ENCODE measurements at places on chromosomes 7 and 10. TPM values are rescaled to one million over a fixed set of nuclear protein-coding genes. Genes with fewer than 3 reads are reported as not detected.

Gene MMD2
- not detected for total RNA-seq

Gene VWDE
- 0.53 TPM for total RNA-seq

Gene HERPUD2
- 40.0 TPM for total RNA-seq

Gene KCP
- total RNA-seq: 1.3 TPM

Gene MYO3A
- 0.44 TPM for total RNA-seq

Gene NYAP1
- 1.1 TPM for total RNA-seq

Gene SGCE
- 47.1 TPM for total RNA-seq

Gene CDK14
- total RNA-seq: 58.6 TPM

Gene ABCC2
- total RNA-seq: 1.9 TPM

Gene SHH
- total RNA-seq: 7.3 TPM

Gene TMEM130
- 2.9 TPM for total RNA-seq

Gene PKD1L1
- total RNA-seq: 0.59 TPM

Gene ZEB1
- 46.4 TPM for total RNA-seq

DNA sequence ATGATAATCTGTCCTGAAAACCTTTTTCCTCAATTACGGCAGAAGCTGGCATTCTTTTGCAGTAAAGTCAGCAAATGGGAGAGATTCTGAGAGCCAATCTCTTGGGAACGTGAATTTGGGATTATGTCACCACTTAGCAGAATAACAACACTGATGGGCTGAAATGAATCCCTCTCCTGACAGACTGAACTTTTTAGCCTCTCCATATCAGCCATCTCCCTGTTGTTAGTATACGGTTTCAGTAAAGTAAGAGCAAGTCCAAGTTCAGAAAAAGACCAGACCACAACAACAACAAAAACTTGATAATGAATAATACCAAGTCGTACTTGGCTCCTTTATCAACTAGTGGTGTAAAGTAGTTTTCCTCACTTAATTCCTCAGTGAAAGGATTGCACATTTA lies 1048.8 kb downstream of the GATA3 start:
- no peaks in the 10 kb centered on the region for H3K27me3 ChIP-seq
- no peak overlapping the region for H3K27ac ChIP-seq
- no peak overlapping the region for H3K4me3 ChIP-seq
- no peaks in the 10 kb centered on the region for H3K36me3 ChIP-seq
- no peak for DNase-seq

DNA sequence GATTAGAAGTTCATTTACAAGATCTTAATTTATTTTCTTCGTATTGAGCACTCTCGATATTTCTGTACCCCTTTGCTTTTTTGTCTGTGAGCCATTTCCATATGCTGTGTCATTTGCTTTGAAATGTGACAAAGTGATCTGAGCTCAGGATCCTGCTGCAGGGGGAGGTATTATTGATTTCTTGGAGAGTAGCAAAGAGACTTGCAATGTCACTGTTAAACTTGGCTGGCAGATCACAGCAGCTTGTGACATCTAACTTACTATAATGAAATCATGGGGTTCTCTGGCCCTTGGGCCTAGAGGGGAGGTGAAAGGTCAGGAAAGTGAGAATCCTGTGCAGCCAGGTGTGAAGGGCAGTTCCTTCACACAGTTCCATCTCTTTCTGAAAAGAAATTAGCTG lies 923.4 kb downstream of the REEP3 start:
- DNase-seq: no peak
- no peaks in the 10 kb centered on the region for H3K4me1 ChIP-seq
- H3K36me3 ChIP-seq: no peaks in the 10 kb centered on the region
- no peak overlapping the region for H3K27ac ChIP-seq

DNA sequence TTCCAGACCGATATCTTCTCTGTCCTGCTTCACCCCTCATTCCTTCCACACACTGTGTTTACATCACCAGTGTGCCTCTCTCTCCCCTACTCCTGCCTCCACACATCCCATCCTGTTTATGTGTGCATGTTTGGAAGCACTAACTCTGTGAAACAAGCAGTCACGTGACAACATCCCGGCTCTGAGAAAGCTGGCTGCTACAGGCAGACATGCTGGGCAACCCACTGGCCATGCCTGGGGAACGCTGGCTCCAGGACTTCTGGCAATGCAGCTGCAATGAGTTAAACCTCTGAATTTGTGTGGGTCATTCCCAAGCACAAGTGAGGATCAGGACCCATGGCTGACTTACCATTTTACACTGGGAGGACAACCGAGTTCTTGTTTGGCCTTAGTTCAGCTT lies 74.0 kb downstream of the WNT2 start:
- DNase-seq: no peak
- no peaks in the 10 kb centered on the region for H3K4me1 ChIP-seq
- H3K27ac ChIP-seq: no peak overlapping the region
- no peaks in the 10 kb centered on the region for H3K27me3 ChIP-seq
- H3K4me3 ChIP-seq: no peak overlapping the region

DNA sequence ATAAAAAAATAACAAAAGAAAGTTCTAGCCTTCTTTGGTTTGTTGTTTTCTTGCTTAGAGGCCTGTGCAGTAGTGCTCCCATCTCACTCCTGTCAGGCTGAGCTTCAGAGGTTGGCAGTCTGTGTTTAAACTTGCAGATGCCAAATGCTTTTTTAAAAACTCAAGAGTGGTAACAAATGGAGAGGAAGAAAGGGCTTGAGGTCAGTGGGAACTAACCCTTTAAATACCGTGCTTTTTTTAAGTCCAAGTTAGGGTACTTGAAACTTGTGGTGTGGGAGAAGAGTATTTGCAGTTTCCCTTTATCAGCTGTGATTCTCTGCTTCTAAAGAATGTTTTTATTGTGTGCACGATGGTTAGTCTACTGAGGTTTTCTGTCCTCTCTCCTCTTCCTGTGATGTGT lies 29.4 kb downstream of the ZRANB1 start:
- peaks cover 25% of the 10 kb centered on the region for H3K4me1 ChIP-seq
- DNase-seq: no peak
- no peak overlapping the region for H3K4me3 ChIP-seq
- peaks cover 86% of the 10 kb centered on the region for H3K36me3 ChIP-seq

DNA sequence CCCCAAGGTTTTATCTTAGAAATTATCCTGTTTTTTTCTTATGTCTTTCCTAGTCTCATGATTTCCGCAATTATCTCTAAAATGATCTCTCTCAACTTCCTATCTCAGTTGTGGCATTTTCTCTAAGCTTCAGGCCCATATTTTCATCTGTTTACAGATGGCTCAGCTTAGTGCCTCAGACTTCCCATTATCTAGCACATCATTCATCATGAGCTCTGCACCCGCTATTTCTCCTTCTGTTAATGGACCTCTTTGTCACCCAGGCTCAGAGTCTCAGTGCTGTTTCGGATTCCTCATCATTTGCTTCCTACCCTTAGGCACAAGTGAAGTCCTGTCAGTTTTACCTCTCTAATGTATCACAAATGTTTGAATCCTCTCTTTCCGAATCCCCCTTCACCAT lies 84.1 kb downstream of the BMPR1A start:
- no peak overlapping the region for H3K27ac ChIP-seq
- no peak overlapping the region for H3K4me3 ChIP-seq
- H3K36me3 ChIP-seq: no peaks in the 10 kb centered on the region
- H3K27me3 ChIP-seq: no peaks in the 10 kb centered on the region

DNA sequence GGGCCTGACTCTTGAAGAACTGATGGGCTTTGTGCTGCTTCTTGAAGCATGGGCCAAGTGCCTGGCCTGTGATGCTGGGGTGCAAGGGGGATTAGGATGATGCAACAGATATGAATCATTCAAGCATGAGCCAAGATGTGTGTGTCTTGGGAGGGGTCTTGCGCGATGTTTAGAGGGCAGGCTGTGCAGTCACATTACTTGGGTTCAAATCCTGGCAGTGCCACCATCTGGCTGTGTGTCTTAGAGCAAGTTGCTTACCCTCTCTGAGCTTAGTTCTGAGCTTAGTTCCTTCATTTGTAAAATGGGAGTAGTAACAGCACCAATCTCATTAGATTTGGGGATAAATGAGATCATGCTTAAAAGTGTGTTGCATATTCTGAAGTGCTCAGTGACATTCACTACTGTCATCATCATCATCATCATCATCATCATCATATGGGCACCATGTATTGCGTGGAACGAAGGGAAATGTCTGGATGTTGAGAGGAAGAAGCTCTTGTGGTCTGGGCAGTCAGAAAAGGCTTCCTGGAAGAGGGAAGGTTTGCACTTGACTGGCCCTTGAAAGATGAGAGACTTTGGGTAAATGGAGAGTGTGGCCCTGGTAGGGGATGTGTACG lies 9.3 kb downstream of the UNC5B start:
- DNase-seq: no peak
- no peaks in the 10 kb centered on the region for H3K36me3 ChIP-seq
- no peak overlapping the region for H3K4me3 ChIP-seq
- H3K4me1 ChIP-seq: peaks cover 17% of the 10 kb centered on the region

DNA sequence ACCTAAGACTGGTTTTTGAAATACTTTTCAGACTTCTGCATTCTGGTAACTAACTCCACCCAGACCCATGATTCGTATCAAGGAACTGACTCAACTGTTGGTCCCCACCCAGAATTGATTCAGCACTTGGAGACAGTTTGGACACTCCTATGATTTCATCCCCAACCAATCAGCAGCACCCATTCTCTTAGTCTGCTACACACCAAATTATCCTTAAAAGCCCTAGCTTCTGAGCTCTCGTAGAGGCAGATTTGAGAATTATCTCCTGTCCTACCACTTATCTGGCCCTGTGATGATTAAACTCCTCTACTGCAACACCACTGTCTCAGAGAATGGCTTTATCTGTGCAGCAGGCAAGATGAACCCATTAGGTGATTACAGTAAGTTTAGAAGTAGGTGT lies 7.7 kb upstream of the GSTO1 start:
- H3K27me3 ChIP-seq: no peaks in the 10 kb centered on the region
- H3K4me3 ChIP-seq: no peak overlapping the region
- no peaks in the 10 kb centered on the region for H3K4me1 ChIP-seq
- H3K36me3 ChIP-seq: no peaks in the 10 kb centered on the region
- H3K27ac ChIP-seq: peak overlapping the region; percentile 37
- no peak for DNase-seq

DNA sequence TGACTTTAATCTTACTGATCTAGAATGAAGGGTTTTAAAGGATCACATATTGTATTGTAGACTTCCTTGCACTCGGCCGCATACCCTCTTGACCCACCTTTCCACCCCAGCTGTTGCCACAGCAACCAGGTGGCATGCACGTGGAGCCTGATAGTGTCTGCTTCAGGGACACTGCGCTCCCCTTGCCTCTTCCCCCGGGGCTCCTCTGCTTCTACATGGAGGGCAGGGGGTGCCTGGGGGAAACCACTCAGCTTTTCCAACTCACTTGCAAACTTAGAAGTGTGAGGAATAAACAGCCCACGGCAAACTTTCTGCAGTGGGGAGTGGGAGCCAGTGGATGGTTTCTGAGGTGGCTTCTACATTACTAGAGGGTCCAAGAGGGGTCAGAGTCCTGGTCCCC lies 458.6 kb downstream of the PLXNA4 start:
- DNase-seq: no peak

DNA sequence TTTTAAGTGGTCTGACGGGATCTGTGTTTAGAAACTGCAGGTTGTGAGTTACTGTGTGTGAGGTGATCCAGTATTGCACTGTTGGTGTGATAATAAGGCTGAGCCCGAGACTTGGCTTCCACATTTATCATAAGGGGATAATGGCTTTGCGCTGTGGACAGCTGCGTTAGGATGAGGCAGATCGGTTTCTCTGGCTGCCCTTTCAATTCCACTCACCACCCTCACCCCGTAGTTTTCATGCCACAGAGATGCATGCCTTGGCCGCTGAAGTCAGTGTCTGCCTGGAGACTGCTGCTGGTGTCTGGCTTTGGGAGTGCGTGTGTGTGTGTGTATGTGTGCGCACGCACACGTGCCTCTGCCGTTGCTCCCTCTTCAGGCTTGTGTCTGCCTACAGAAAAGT lies 273.0 kb downstream of the CCDC3 start:
- H3K36me3 ChIP-seq: no peaks in the 10 kb centered on the region
- peaks cover 4% of the 10 kb centered on the region for H3K27me3 ChIP-seq
- H3K27ac ChIP-seq: no peak overlapping the region
- no peaks in the 10 kb centered on the region for H3K4me1 ChIP-seq
- H3K4me3 ChIP-seq: no peak overlapping the region
- no peak for DNase-seq

DNA sequence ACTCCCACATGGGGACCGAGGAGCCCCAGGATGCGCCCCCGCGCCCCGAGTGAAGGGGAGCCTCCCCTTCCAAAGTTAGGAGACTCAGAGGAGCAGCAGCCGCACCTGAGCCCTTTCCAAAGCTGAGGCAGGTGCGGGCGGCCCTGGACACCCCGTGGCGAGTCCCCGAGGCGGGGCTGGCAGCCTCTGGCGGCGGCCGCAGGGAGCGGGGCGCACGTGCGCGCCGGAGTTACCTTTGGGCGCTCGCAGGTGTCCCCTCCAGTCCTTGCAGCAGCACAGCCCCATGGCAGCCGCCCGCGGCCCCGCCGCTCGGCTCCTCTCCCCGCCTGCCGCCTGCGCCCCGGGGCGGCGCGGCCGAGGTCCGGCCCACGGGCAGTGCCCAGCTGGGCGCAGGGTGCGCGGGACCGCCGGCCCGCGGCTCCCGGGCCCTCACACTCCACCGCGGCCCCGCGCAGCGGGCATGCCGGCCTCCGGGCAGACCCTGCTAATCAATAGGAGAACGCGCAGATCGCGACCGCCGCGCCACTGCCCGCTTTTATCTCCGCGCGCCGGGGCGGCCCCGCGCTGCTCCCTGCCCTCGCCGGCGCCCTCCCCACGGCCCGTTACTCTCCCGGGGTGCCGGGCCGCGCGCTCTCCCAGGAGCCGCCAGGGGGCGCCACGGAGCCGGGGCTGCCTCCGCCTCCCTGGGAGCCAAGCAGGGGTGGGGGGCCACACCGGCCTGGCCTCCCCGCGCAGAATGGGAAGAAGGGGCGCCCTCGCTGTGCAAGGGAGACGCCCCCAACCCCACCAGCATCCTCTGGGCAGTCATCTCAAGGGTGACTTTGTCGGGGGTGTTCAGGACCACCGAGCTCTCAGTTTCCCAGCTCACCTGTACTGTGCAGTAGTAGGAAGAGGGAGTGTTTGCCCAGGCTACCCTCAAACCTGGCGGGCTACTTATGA lies 80.8 kb downstream of the ARHGAP22 start:
- peak overlapping the region; percentile 55 for H3K4me3 ChIP-seq
- peaks cover 12% of the 10 kb centered on the region for H3K4me1 ChIP-seq
- H3K36me3 ChIP-seq: no peaks in the 10 kb centered on the region
- H3K27ac ChIP-seq: no peak overlapping the region

DNA sequence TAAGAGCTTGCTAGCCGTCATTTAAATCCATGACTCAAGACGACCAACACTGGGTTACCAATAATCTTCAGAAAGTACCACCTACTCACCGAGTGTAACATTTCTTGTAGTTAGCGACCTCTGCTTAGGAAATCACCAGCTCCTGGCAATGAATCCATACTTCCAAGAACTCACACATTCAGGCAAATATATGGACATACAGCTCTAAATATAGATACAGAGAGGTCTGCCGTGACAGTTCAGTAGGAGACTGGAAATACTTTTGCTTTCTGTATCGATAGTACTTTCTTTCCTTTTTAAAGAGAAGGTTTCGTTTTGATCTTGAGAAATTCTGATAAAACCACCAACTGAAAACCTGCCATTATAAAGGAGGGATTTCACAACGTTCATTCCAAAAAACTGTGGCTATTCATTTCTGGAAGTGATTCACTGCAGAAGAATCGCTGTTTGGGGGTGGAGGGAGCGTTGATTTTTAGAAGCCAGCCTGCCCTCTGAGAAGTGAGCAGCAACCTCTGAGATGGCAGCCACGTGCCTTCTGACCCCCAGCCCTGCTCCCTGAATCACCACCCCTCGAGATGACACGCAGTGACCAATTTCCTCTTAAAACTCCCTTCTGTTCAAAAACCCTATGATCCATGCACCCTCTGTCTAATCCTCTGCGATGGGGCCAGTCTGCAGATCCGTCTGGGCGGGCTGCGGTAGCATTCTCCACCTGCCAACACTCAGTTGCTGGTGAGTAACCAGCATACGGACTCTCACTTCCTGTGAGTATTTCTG lies 179.0 kb upstream of the KLF14 start:
- peak; percentile 72 for DNase-seq
- H3K4me1 ChIP-seq: peaks cover 76% of the 10 kb centered on the region
- peak overlapping the region; percentile 58 for H3K4me3 ChIP-seq
- peaks cover 18% of the 10 kb centered on the region for H3K36me3 ChIP-seq
